ENCODE measurements at places on chromosomes 4 and X. TPM values are rescaled to one million over a fixed set of nuclear protein-coding genes. Genes with fewer than 3 reads are reported as not detected.

The SPANXC gene
- total RNA-seq: not detected

The RASGEF1B gene
- 52.3 TPM for total RNA-seq

The TDO2 gene
- 0.63 TPM for total RNA-seq

The EFHC2 gene
- total RNA-seq: 3.1 TPM

All from parietal lobe (tissue), 2 donors.